Thoracic aorta endothelial cell (primary cell): ENCODE measurements at places on chromosomes 12 and 14. TPM values are rescaled to one million over a fixed set of nuclear protein-coding genes. Genes with fewer than 3 reads are reported as not detected.

OASL gene
- under 0.01 and 0.29 TPM in 2 replicates for total RNA-seq

AVPR1A gene
- not detected in 2 replicates for total RNA-seq

SALL2 gene
- total RNA-seq = 1.9 and 3.4 TPM in 2 replicates

TBX5 gene
- total RNA-seq = not detected in 2 replicates
